Stimulated activated CD4-positive, alpha-beta T cell treated with anti-CD3 and anti-CD28 coated beads, Interleukin-15, amount 100 ng/mL, for 1 hour (primary cell): ENCODE measurements at places on chromosomes 5 and 9.

DNA sequence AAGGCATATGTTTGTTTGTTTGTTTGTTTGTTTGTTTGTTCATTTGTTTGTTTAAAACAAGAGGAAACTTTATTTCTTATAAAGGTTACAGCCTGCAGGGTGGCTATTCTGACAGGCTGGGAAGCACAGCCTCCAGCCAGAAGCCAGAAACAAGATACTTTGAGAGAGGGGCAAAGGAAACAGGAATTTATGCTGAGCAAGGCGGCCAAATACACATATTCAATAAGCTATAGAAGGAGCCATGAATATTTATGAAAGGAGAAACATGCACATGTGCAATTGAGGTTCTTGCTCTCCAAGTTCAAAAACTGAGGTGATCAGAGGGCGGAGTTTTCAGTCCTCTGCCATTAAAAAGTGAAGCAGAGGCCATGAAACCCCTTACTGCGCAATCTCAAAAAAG is 19.6 kb downstream of the KLHL3 start:
- no peak for DNase-seq

DNA sequence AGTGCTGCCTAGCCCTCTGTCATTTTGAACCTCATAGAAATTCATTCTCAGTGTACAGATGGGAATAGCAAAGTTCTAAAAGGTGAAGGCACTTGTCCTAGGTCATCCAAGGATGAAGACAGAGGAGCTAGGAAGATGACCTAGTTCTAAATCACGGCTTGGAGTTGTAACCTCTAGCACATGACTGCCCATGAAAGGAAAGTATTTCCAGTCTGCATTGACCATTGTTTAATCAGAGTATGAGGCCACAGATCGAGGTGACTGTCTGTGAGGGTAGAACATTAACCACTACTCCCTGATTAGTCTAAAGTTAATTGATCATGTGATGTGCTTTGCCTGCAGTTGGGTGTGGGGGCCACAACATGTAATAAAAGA is 674 bp upstream of the TNFSF15 start:
- no peak for DNase-seq

GRCh38 chr5:43232943-43233833 is 41.2 kb downstream of the NIM1K start:
- DNase-seq: no peak

DNA sequence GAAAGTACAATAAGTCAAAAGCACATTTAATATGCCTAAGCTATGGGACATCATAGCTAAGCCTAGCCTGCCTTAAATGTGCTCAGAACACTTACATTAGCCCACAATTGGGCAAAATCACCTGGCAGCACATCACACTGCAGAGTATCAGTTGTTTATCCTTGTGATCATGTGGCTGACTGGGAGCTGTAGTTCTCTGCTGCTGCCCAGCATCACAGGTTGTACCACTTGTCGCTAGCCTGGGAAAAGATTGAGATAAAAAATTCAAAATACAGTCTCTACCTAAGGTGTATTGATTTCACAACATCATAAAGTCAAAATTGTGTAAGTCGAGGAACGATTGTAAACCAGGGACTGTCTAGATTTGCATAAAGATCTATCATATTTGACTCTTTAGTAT is 58.6 kb downstream of the CAMK4 start:
- no peak for DNase-seq

DNA sequence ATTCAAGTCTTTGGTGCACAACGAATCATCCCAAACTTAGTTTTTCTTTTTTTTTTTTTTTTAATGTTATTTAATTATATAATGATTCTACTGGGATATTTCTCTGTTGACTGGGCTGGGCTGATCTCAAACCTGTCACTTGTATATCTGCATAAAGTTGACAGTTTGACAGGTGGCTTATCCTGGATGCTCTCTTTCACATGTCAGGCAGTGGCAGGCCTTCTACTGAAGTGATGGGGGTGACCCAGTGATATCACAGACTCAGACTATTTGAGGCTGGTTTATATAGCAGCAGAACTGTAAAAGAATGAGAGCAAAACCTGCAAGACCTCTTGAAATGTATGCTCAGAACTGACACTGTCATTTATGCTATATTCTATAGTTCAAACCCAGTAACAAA is 1813.5 kb upstream of the CDH6 start:
- DNase-seq: no peak

DNA sequence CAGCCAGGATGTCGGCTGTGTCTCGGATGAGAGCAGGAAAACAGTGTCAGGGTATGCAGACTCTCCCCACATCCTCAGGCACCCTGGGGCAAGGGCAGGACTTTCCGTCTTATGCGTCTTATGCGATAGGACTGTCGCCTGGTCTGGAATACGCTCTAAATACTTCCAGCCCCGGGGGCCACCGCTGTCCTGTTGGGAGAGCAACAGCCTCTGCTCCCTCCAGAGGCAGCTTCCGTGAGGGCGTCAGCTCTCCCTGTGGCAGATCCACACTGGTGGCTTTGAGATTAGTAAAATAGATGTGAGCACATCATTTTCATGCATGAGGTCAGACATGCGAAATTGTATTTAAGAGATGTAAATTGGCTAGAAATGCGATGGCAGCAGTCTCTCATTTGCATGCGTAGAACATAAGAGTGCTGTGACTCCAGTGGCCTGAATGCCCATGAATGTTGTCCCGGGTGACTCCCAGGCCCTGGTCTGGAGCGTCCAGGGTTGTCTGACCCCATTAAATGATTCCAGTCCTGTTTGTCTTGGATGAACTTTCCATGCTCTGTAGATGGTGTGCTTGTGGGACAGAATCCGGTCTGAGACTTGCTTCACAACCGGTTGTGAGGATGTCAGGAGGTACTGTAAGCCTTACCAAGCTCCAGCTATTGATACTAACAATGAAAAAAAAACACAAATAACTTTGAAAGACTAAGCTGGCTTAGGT is 228.2 kb downstream of the SYK start:
- no peak for DNase-seq

DNA sequence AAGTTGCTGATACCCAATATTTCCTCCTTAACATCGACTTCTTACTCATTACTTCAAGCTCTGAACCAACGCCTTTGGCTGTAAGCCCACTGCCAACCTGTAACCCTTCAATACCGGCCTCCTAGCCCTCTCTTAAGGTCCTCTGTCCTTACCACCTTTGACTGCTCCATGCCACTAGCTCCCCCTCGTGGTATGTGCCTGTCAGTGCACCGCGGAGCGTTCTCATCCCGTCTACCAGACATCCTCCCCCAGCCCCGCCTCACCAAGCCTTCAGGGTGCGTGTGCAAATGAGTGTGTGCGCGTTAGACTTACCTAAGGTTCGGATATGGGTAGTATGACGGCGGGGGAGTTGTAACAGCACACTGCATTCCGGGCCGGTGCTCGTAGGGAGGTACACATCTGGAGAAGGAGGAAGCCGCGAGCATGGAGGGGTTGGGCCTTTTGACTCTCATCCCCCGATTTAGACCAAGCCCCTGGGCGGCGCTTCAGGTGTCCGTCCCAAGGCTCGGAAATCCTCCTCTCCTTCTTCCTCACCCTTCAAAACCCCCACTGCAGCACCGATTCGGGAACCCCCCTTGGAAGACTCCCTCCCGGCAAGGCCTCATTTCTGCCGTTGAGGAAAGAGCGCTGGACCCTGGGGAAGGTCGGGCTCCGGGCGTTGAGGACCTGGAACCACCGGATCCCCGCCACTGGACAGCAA is 2.8 kb upstream of the MYORG start:
- peak; percentile 83 for DNase-seq

- no peak for DNase-seq
Observed at GRCh38 chr5:158499892-158500418, 599.8 kb downstream of the EBF1 start.

- no peak for DNase-seq
Observed at GRCh38 chr9:4663956-4664355, 1.9 kb downstream of the PLPP6 start.
